ENCODE measurements at places on chromosomes 2 and 18.

- no peak for DNase-seq
Observed at GRCh38 chr2:12107939-12108338, 361.5 kb downstream of the LPIN1 start.

GRCh38 chr2:53233759-53234547, 533.7 kb upstream of the CHAC2 start:
- no peak for DNase-seq

GRCh38 chr2:172345956-172346555, 81.3 kb upstream of the ITGA6 start:
- no peak for DNase-seq

DNA sequence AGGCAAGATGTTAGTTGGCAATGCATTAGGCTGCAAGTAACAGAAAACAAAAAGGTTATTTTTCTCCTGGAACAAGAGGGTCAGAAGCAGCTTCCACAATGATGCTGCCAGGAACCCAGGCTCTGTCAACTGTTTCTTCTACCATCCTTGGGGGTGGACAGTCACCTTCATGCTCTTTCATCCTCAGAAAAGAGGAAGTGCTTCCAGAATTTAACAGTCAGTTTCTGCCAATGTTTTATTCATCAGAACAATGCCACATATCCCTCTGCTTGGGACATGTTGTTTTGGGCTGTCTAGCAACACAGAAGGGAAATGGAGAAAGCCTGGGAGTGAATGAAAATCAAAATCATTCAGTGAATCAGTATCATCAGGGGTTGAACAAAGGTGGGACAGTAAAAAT, 7.1 kb downstream of the TMEM182 start:
- no peak for DNase-seq

- no peak for DNase-seq
Observed at GRCh38 chr2:77578354-77578753, 56.2 kb upstream of the LRRTM4 start.

- peak; percentile 76 for DNase-seq
Observed at GRCh38 chr2:118221536-118222272, 133.4 kb downstream of the INSIG2 start.

DNA sequence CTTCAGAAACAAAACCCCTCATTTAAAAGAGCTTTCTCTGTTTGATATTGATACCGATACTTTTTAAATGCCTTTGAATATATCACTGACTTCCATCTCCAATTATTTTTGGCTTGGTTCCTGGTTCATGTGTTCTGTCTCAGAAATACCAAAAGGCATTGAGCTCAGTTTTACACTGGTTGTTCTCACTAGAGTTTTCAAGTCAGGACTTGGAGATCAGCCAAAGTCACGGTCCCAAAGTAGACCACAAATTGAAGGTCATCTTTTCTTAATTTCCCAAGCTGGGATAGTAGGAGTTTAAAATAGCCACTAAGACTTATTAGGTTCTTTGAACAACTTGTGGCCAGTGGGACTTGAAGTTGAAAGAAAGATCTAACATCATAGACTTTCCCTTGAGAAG, 24.2 kb downstream of the DHRS9 start:
- no peak for DNase-seq

GRCh38 chr2:135818937-135819610, 17.9 kb downstream of the LCT start:
- DNase-seq, result peak; percentile 58

DNA sequence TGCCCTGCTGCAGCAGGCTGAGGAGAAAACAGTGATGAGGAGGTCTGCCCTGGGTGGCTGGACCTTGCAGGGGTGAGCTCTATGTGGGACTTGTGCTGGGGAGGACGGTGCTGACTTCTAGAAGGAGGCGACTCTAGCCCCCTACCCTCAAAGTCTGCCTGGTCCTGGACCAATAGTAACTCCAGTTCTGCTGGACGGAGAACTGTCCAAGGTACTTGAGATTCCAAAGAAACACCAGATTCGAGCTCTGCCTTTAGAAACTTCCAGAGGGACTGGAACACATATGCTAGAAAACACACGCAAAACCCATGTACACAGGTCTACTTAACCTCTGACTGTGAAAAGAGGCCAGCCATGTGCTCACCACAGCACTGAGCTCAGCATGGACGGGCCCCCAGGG, 260.6 kb downstream of the TWIST2 start:
- no peak for DNase-seq

GRCh38 chr2:137380610-137381009, 583.7 kb upstream of the HNMT start:
- peak; percentile 52 for DNase-seq

DNA sequence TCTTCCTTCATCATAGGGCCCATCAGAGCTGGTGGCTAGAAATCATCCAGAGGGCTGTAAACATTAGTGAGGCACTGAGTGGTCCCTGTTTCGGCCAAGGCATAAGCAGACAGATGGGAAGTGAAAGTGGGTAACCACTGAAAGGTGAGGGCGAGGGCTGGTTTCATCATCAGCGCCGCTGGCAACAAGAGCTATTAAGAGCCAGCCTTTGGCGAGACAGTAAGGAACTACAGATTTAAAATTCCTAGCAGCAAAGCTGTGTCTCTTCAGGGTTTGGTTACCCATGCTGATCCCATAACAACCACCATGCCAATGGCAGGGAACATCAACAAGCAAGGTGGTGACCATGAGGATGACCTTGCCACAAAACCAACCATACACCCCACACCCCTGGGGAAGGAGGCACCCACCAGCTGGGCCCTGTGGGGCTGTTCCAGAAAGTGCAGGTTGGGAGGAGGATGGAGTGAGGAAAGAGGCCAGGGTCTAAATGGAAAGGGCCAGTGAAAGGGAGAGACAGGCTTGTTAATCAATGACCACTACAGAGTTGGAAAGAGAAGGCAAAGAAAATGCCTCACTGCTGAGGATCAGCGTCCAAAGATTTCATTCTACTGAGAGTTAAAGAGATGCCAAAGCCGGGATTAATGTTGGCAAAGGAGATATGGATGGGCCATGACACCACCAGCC, 9.0 kb upstream of the SLC20A1 start:
- DNase-seq, result no peak

- peak; percentile 76 for DNase-seq
Observed at GRCh38 chr2:103959174-103960128, 894.5 kb upstream of the POU3F3 start.

GRCh38 chr2:240131941-240132650, 4.0 kb downstream of the COPS9 start:
- no peak for DNase-seq

GRCh38 chr18:5414546-5414945, 119.0 kb upstream of the ZBTB14 start:
- no peak for DNase-seq

DNA sequence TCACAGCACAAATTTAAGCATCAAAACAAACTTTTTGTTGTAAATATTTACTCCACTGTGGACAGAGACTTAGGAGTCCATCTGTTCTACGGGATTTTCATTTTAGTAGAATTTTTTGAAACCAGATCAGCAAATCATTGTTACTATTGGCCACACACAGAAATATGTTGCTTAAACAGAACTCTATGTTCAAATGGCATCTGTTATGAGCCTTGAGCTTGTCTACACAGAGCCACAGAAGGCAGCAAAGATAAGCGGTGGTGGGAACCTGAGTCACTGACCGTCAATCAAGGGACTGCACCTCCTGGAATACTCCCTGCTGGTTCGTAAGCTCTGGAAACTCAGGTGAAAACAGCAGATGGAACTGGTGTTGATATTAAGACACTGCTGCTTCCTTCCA, 156.8 kb downstream of the TMEM200C start:
- no peak for DNase-seq

- DNase-seq, result no peak
Observed at GRCh38 chr2:161604901-161605300, 19.3 kb upstream of the SLC4A10 start.

- no peak for DNase-seq
Observed at GRCh38 chr2:111030260-111030891, 90.3 kb upstream of the BCL2L11 start.

- DNase-seq, result no peak
Observed at GRCh38 chr2:165428926-165429325, 40.6 kb upstream of the CSRNP3 start.

DNA sequence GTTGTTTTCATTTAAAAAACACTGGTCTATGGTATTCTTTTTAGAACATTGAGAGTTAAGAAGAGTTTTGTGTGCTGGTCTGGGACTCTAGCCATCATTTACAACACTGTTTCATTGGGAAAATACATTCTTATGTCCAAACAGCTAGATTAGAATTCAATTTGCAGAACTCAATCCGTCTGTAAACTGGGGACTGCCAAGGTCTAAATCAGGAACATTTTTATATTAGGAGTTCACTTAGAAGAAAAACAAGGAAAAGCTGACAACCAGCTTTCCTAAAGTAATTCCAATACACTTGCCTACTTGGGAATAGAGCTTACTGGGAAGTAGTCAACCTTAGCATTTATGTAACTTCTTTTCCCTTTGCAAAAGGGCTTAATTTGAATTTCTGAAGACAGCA, 91.5 kb upstream of the RNF152 start:
- DNase-seq, result no peak

DNA sequence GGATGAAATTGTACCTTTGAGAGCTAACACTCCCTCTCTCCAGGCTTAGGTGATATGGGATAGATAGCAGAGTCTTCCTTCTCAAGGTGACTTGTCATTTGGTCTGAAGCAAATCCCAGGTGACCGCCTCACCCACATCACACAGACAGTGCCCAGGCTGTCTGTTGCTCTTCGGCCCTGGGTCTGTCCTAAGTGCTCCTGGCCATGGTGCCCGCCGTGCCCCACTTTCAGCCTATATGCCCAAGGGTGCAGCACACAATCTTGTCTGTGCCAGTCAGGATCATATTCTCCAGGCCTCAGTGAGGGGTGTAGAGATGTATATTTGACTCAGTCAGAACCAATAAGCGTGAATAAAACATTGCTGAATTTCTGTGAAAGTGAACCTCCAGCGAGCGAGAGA, 326.8 kb downstream of the DYSF start:
- DNase-seq, result no peak

DNA sequence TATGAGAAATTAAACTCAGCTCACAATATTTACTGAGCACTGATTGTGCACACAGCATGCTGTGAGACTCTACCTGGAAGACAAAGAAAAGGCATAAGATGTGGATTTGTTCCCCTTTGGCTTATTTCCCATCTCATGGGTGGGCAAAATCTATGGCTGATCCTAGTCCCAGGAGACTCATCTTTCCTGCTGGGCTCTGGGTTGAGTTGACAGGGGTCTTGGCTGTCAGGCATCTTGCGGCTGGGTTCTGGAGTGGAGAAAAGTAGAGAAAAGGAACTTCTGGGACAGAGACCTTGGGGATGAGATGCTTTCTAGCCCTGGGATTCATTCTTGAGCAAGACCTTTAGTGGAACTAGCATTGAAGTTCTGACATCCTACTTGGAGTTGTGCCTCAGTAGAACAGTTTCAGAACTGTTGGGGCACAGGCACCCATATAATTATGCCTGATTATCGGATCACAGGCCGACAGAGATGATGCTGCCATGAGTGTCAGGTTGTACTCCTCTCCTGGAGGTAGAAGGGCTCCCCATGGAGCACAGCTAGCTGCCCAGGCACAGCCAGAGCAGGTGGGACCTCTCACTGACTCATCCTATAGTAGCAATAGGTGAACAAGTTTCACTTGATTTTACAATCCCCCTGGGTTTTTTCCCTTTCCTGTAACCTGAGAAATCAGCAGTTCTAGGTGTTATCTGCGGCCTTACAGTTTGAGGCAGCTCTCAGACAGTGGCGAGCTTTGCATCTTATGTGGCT, 260.9 kb downstream of the CYRIA start:
- DNase-seq, result no peak

GRCh38 chr2:37918742-37919186, 6.3 kb upstream of the RMDN2 start:
- DNase-seq, result no peak

DNA sequence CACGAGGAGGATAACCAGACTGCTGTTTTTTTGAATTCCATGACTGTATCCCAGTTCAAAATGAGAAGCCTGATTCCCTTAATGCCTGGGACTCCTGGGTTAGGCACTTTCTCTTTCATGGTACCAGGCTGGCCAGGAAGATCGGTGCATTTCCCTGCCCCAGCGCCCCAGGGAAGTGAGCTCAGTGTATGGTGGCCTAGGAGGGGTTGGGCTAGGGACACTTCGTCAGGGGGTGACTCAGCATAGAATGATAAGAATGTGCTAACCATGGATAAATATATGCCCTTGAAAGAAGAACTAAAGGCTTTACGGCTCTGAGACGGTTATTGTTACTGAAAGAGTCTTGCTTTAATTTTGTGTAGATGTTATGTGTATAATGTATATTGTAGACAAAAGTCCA, 27.5 kb upstream of the FAM237A start:
- DNase-seq, result peak; percentile 67

DNA sequence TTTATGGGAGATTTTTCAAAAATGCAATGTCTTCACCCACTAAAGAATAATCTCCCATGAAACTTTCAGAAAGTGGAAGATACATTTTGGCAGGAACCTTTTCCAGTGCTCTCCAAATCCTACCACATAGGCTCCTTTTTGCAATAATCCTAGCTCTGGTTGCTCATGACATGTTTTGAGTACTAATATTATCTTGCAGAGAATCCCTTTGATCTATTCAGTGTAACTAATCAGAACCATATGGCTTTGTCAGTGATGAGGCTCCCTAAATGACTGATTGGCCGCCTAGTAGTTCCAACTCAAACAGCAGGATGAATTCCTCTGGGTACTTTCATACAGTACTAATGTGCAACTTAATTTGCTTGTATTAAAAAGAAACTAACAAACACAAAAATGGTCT, 544.0 kb upstream of the FAM98A start:
- DNase-seq, result no peak

DNA sequence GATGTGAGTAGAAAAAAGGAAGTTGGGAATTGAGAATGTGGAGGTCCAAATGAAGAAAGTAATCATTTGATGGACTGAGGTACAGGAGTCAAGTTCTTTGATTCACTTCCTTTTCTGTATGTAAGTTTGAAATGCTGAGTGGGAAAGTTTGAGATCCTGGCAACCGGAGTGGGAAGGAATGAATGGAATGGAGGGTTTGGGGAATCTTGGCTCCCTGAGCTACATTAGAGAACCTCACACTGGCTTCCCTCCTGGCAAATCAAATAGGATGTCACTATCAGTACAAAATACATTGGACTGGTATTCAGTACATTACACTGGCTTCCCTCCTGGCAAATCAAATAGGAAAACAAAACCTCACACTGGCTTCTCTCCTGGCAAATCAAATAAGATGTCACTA, 9.8 kb upstream of the RNF138 start:
- DNase-seq, result no peak

DNA sequence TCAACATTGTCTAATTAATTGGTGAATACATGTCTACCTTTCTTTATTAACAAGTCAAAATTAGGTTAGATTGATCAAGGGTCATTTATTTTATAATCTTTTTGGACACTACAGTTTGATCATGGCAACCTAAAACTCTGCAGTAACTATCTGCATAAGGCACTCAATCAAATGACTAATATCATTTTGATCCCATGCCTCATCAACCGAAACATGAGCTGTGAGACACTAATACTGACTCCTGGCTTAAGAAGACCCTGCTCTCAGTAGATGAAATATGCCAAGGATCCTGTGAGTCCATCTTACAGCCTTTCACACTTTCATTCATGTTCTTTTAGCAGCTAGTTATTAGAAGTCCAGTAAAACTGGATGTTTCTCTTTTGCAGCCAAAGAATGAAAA, 169.4 kb upstream of the CAVIN2 start:
- DNase-seq, result no peak

GRCh38 chr2:19632403-19632991, 269.3 kb downstream of the TTC32 start:
- no peak for DNase-seq

- DNase-seq, result no peak
Observed at GRCh38 chr2:3449936-3450335, 69.4 kb downstream of the ADI1 start.
